ENCODE measurements at places on chromosomes 7 and 10.

DNA sequence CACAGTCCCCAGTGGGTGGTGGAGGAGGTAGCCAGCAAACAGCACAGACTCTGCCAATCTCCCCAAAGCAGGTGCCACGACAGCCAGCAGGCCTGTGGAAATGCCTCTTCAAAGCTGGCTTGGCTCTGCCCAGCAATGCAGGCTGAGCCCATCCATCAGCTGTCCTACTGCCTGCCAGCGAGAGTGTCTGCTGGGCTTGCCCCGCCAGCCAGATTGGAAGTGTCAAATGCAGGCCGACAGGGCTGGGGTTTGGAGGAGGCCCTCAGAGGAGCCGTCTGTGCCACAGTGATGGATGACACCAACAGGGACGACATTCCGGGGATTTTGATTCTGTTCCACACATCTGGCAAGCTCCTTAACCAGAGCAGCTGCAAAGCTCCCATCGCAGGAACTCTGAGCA, 16.7 kb downstream of the HABP2 start:
- DNase-seq: no peak

GRCh38 chr7:112821345-112821744, 31.2 kb upstream of the TMEM168 start:
- no peak for DNase-seq

DNA sequence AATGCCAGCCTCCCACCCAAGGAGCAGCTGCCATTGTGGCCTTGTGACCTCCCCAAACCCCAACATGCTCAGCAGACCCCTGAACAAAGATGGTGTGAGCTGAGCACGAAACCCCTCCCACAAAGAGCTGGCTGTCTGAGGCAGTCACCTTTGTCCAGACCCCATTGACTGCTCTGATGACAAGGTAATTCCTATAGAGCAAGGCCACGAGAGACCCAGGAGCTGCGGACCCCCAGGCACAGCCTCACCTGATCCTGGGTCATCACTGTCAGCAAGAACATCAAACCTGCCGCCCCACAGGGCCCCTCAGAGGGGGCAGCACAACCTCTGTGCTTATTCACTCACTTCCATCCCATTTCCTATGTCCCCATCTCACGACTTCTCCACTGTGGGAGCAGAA, 102.6 kb downstream of the CPXM2 start:
- DNase-seq: no peak

GRCh38 chr10:132406750-132407149, 9.8 kb downstream of the PWWP2B start:
- DNase-seq: no peak

DNA sequence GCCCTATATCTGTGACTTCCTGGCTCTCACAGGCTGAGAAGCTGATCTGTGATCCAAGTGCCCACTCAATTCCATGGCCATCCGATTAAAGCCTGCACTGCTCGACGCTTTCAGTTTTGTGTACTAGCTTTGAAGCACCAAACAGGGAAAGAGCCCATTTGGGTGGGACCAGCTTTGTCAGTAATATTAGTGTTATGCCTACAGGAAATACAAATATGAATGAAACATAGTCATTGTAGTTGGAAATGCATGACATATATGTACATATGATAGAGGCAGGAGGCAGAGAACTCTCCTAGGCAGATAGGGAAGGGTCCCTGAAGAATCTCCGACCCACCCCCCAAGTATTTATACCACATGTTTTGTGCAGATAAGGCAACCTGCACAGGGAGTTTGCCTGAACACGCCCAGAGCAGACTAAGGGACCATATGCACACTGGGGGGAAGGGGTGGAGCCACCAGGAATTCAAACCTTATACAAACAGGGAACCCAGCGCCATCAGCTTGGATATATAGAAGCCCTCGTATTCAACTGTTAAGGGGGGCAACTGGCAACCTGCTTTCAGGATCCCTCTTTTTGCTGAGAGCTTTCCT, 653.2 kb downstream of the PARD3 start:
- DNase-seq: no peak

GRCh38 chr7:144842377-144842851, 6.6 kb upstream of the TPK1 start:
- DNase-seq: peak; percentile 87

- DNase-seq: no peak
Observed at GRCh38 chr7:15888090-15888489, 201.6 kb upstream of the MEOX2 start.

DNA sequence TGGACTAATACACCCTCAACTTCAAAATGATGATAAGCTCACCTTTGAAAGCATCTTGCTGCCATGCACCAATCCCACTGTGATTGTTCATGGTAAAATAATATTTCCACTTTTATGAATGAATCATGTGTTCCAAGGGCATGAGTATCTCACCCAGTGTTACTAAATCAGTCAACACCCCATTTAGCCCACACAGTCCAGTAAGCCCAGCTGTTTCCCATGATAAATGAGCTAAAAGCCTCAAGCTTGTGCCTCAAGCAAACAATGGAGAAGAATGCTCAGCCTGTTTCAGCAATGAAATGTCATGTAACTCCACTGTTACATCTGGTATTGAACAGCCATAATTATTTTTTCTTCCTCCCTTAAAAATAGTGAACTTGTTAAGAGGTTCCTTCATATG, 442.5 kb downstream of the XPNPEP1 start:
- DNase-seq: no peak

DNA sequence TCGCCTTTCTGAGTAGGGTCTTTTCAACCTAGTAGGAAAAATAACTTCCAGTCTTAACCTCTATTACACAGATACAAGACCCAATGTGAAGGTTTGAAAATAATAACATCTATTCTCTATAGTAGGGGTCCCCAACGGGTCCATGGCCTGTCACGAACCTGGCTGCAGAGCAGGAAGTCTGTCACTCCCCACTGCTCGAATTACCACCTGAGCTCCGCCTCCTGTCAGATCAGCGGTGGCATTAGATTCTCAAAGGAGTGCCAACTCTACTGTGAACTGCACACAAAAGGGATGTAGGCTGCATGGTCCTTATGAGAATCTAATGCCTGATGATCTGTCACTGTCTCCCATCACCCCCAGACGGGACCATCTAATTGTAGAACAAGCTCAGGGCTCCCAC, 7.4 kb downstream of the YWHAG start:
- no peak for DNase-seq

GRCh38 chr7:155959894-155960293, 147.6 kb upstream of the SHH start:
- DNase-seq: no peak

DNA sequence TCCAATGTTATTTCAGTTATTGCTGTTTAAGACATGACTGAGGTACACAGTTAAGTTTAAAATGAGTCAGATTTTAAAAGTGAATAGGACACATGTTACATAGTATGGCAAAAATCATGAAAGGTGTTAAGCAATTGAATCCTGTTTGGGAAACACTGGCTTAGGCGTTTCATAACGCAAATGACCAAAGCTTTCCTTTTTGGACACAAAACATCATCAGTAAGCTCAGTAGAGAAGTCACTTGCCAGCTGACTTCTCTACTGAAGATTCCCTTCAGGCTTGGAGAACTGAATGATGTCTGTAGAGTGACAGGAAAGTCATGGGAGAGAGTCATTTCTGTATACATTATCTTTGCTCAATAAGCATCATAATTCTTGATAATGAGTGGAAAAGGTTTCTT, 64.4 kb upstream of the RSBN1L start:
- no peak for DNase-seq

GRCh38 chr7:100723732-100724275, 3.5 kb downstream of the EPO start:
- DNase-seq: no peak

DNA sequence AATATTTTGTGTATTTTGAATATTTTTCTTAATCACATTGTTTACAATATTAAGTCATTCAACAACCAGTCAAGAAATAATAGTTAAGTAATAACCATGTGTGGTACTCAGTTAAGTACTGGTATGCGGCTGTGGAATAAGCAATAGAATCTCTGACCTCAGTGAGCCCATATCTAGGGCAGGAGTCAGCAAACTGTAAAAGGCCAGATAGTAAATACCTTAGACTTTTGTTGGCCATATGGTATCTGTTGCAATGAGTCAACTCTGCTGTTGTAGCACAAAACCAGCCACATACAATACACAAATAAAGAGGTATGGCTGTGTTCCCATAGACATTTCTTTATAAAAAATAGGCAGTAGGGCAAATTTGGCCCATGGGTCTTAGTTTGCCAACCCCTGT, 311.6 kb upstream of the SEMA3A start:
- no peak for DNase-seq

GRCh38 chr10:43111101-43111500, 27.1 kb upstream of the CSGALNACT2 start:
- DNase-seq: no peak

DNA sequence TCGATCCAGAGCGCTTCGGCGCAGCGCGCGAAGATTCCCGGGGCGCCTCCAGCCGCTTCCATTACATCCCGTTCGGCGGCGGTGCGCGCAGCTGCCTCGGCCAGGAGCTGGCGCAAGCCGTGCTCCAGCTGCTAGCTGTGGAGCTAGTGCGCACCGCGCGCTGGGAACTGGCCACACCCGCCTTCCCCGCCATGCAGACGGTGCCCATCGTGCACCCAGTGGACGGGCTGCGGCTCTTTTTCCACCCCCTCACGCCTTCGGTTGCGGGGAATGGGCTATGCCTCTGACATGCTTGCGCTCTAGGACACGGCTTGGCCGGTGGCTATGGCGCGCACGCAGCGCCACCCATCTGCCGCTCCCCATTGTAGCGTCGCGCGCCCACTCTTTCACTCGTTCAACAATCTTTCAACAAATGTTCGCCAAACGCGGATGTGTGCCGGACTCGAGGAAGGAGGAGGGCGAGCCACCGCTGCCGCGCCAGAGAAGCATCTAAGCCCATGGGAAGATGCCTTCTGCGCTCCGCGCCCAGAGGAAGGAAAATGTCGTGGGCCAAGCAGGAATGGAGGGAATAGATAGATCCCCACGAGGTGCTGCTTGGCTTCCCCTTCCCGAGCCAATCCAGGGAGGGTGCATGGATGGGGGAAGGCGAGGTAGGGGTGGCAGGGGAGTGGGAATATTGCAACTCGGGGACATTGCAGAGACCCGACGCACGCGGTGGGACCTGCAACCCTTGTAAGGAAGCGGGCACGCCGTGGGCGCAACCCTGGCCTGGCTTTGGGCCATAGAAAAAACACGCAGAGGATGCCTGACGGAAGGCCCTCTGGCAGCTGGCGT, 5.1 kb upstream of the CYP26A1 start:
- DNase-seq: no peak
